NCI-H526 (cell line): ENCODE measurements at places on chromosomes 6 and 20.
A peak's percentile ranks its signal among the peaks of the same experiment; 100 is the strongest.

DNA sequence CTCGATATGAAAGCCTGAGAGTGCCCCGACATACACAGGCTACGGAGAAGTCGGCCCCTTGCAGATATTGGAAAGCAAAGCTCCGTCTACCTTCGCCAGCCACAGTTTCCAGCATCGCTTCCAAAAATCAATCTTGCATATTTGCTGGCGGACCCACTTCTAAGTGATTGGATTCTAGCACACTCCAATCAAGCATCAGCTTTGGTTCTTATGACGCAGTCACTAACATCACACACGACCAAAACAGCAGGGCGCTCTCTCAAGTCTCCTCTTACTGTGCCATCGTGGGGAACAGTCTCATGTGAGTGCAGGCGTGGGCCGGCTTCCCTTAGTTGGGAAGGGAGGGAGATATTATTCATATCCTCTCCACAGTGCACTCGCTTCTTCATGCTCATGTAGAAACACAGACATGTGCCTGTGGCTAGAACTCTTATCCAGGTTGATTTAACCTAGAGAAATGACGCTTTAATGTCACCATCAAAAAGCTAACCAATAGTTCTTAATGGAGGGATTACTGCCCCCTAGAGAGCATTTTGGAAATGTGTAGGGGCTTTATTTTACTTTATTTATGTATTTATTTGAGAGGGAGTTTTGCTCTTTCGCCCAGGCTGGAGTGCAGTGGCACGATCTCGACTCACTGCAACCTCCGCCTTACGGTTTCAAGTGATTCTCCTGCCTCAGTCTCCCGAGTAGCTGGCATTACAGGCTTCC, 229.8 kb downstream of the SOD2 start:
- DNase-seq: peak; percentile 63

GRCh38 chr6:104325341-104326172, 534.2 kb downstream of the HACE1 start:
- DNase-seq: peak; percentile 43

GRCh38 chr6:84791233-84791632, 26.8 kb upstream of the TBX18 start:
- no peak for DNase-seq

DNA sequence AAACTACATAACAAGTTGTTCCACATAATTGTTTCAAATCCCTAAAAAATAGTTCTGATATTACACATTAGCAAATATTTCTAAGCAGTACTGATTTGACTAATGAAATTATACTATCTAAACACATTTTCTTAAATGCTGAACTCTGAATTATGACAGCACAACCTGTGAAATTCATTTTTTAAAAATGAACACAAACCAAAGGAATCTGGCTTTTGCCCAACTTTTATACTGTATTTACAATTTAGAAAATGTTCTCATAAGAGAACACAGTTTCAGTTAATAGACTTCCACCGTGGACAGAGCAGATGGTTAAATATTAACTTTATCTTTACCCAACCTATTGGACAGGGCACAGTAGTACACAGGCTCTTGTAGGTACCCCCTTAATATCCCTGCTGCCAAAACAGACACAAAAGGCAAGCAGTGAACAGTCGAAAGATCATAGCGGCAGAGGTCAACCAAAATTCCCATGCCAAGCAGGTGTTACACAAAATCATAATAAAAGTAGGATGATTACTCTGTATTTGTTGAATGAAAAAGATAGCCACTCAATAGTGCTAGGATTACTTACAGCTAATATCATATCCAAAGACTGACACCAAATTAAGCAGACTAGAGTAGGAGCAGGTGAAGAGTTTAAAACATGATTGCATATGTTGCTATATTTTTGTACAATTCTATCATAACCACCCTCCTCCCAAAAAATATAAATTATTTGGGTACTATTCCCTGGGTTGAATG, 122.5 kb downstream of the RNGTT start:
- DNase-seq: no peak

DNA sequence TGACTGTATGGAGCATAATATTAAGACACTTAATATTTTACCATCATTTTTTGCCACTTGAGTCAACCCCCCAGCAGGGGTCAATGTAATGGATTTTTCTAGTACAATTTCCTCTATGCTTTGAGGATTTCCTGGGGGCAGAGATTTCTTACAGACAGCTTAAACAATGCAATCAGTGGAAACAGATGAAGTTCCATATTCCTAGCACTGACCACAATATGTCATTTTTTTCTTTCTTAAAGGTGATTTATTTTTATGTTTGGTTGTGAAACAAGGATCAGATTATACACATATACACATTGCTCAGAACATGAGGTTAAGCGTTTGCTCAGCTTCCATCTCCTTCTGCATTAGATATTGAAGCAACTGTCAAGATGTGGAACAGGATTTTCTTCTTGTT, 82.0 kb upstream of the ID4 start:
- DNase-seq: no peak

- no peak for DNase-seq
Measured at GRCh38 chr20:56440346-56441007, 27.9 kb upstream of the RTF2 start.

DNA sequence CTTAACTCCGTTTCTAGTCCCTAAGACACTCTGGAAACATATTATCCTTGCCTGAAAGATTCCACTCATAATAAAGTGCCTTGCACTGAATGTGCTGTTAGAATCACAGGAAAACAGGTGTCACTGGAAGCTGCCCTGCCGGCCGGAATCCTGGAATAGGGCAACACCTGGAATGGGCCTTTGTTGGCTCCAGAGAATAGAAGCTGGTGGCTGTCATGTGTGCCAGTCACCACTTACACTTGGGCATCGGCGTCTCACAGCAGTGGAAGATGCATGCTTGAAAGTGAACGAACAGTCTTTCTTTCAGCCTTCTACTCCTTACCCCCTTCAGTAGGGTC, 90.8 kb upstream of the AFDN start:
- no peak for DNase-seq
